Fibroblast of the conjunctiva (primary cell): ENCODE measurements at places on chromosomes 6 and 20.

- no peak for DNase-seq
Observed at GRCh38 chr6:30572148-30572547, 906 bp downstream of the ABCF1 start.

DNA sequence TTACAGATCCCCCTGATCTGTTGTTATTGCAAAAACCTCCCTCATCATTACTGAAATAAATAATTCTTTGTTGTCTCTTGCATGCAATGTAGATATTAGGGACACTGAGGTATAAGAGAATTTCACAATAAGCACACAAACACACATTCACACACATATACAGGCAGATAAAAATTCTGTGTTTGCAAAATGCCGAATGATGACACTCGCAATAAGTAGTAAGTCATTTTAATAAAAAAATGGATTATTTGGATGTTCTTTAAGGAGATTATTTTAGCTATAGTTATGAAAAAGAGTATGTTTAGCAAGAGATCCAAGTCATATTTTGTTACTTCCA is 13.6 kb downstream of the DEFB114 start:
- DNase-seq: no peak

GRCh38 chr6:88492824-88493223 is 326.7 kb upstream of the CNR1 start:
- peak; percentile 60 for DNase-seq

DNA sequence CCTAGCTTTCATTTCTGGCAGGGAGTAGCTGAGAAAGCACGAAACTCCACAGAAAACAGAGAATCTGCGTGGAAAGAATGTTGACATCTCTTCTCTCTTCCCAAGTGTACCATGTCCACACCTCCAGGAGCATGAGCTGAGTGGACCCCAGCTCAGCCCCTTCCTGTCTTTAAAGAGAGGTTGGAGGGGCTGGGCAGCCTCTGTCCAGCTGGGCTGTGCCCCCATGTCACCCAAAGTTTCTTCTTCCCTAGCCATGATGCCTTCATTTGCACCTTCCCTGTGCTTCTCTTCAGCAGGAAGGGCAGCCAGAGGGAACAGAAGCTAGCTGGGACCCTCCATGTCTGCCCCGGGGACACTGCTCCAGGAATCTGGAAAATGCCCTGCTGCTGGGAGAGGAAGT is 655.0 kb upstream of the DEFB115 start:
- no peak for DNase-seq

GRCh38 chr6:134092449-134092848 is 40.0 kb upstream of the SLC2A12 start:
- no peak for DNase-seq

DNA sequence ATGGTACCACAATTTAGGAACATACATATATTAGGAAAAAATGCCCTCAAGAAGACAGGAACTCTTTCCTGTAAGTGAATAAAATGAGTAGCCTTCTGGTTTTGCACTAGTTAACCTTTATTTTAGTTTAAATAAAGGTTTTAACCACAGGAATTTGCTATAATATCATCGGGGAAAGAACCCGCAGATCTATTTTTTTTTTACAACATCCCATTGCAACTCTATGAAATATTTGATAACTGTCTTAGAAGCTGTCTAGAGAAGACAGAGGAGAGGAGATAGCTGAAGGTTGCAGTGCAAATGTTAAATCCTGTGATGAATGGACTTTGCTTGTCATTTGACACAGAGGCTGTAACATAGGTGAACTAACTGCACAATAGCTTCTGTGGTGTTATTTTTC is 69.5 kb downstream of the TINAG start:
- no peak for DNase-seq

GRCh38 chr6:169530752-169531123 is 171.1 kb downstream of the WDR27 start:
- no peak for DNase-seq

GRCh38 chr6:122028933-122029522 is 370.4 kb upstream of the HSF2 start:
- no peak for DNase-seq

- DNase-seq: no peak
Observed at GRCh38 chr6:68127074-68127473, 508.0 kb upstream of the ADGRB3 start.
